ENCODE measurements at places on chromosomes 5 and 9.

GRCh38 chr9:99533421-99533820, 288.3 kb upstream of the NR4A3 start:
- DNase-seq = no peak

DNA sequence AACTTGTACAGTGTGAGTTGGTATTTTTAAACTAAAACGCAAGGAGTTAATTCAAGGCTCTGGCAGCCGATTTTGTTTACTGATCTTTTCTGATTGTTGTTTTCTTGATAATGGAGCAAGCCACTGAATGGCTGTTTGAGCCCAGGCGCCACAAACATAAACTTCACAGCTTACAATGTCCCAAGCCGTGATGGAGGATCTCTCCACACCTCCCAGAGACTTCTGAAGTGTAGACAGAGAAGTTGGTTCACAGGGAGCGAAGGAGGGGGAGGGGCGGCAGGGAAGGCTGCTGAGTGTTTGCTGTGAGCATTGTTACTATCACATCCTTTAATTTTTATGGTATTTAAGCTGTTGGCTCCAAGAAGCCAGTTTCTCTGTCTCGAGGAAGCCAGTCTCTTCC, 14.7 kb downstream of the ISL1 start:
- DNase-seq = no peak

DNA sequence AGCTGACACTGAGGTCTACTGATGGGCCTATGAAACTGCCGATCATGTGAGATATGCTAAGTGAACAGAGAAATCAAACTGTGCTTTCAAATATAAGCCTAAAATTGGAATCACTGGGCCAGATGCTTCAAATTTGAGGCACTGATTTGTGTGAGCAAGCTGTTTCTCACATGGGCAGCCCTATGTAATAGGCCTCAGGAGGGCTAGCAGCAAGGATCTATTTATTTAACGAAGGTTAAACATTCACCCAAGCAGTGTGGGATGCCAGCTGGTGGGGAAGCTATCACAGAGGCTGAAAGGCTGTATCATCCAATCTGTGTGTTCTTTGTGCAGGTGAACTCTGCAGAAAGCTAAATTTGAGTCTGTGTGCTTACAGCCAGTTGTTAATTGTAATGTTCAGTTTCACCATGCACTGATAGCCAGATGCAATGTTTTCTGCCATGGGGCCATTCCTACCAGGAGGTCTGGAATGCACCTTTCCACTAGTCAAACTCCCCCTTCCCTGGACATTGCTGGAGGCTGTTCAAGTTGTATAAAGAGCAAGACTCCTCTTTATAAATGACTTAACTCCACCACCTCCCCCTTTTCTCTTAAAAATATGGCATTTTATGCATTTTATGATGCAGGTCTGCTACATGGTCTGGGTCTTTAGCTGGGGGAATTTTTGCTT, 228.9 kb downstream of the SH3GL2 start:
- DNase-seq = no peak

- no peak for DNase-seq
Measured at GRCh38 chr5:110017854-110018253, 328.1 kb downstream of the MAN2A1 start.

- no peak for DNase-seq
Measured at GRCh38 chr5:40089269-40089668, 590.4 kb upstream of the PTGER4 start.

GRCh38 chr9:125982798-125983406, 235.7 kb downstream of the PBX3 start:
- DNase-seq = no peak

DNA sequence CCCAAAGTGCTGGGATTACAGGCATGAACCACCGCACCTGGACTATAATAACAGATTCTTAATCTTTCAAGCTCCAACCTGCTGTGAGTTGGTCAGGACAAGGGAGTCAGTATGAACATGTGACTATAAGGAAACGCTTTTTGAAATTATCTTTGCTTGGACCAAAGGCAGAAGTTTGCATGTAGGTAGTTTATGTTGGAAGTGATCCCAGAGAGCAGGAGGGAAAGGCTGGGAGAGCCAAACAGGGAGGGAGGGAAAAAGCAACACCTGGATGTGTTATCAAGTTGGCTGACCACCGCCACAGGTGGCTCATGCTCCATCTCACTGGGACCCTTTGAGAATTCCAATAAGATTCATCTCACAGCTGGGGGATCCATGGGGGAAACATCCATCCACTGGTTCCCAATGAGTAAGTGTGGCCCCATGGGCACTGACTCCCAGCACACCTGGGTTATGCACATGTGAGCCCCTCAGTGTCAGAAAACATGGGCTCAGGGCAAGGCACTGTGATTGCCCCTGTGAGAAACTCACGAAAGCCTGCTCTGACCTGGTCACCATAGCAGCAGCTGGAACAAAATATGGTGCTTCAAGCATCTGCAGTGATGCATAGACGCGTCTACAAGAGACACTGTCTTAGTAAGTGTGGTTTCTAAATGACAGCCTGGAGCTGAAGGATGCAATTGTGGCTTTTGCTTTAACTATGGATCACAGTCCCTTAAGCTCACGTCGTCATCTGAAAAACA, 62.1 kb downstream of the ARSB start:
- no peak for DNase-seq

DNA sequence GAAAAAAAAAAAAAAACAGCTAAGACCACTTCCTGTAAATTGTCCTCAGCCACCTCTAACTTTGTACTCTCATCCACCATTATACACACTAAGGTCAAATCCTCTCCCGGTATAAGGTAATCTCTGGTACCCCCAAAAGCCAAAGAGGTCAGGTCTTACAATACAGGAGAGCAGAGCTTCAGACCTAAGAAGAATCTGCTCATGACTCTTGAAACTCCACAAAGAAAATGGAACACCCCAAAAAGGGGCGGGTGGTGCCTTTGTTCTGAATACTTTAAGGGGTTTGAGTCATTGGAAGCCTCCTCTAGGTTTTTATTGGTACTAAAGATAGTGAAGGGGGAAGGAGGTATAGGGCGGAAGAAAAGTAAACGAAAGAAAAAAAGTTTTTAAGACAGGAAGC, 69.8 kb downstream of the COL15A1 start:
- peak; percentile 31 for DNase-seq

DNA sequence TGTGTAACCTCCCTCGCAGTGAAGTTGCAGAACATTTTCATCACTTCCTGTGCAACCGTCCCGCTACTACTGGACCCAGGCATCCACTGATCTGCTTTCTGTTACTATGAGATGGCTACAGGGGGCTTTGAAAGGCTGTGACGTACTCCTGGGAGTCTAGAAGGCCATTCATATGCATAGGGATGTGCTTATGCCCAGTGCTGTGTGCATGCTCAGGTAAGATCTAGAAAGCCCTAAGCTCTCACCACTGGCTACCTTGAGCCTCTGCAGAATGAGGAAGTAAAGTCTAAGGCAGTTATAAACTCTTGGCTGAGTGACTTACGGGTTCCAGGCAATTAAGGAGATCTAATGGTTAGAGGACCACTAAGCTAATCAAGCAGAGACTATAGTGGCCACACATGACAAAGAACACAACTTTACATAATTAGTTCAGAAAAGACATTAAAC, 11.8 kb downstream of the HNRNPAB start:
- no peak for DNase-seq

GRCh38 chr5:139403787-139404483, at the start of gene SPATA24:
SPATA24 (minus strand) TSS chr5:139404089; CDS start chr5:139404060, 29 bp downstream.
- peak; percentile 99 for DNase-seq

DNA sequence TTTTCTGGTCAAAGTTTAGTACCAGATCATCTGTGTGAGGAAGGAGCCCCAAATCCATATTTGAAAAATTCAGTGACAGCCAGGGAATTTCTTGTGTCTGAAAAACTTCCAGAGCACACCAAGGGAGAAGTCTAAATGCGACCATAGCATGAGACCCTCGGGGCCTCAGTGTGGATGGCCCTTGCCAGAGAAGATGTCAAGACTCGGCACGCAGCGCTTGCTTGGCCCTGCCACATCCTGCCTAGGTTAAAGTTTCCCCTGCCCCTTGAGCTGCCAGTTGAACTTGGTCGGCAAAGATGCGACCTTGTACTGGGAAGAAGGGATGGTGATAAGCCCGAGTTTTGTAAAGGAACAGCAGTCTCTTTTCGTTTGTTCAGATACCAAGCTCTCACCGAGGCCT, 65.8 kb downstream of the IL31RA start:
- DNase-seq = no peak

DNA sequence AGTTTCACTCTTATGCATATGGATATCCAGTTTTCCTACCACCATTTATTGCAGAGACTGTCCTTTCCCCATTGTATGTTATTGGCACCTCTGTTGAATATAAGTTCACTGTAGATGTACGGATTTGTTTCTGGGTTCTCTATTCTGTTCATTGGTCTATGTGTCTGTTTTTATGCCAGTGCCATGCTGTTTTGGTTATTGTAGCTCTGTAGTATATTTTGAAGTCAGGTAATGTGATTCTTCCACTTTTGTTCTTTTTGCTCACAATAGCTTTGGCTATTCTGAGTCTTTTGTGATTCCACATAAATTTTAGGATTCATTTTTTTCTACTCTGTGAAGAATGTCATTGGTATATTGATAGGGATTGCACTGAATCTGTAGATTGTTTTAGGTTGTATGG, 26.1 kb upstream of the CCNB1 start:
- no peak for DNase-seq

- DNase-seq = no peak
Measured at GRCh38 chr5:8341406-8341805, 472.5 kb downstream of the MTRR start.

DNA sequence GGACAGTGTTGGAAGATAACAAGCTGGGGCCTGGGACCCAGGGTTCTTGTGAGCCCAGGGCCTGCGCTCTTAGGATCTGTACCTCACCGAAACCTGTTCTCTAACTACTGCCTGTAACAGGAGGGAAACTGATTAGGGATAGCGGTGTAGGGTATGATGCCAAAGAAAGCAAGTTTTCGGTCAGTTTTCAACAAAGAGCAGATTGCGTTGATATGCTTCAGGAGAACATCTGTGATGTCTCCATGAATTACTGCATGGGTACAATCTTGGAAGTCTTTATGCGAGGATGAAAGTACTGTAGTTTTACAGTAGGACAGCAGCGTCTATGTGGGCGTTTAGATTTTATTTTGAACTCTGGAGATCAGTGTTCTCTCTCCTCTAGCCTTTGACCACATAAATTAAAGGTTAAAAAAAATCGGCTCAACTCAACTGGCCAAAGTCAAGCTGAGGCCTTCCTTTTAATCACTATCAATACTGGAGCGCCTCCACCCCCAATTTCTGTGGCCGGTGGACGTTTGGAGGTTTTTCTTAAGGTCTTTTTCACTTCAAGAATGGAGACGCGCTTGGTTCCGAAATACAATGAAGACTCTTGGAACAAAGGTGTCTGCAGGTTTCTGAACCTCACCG, 3.0 kb downstream of the NFIL3 start:
- DNase-seq = no peak

DNA sequence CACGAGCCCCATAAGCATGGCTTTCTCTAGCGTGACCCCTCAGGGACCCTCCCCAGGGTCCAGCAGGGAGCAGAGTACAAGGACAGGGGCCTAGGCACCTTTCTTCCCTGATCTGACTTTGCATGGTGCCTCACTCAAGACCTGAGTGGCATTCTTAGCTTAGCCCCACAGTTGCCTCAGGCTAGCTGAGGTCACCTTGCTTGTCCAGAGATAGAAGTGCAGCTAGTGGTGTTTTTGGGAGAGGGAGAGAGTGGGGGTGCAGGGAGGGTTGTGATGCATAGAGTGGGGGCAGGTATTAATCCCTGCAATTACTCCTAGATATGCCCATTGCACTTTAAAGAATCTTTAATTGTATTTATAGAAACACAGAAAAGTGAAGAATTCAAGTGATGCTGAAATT, 8.4 kb upstream of the TRIO start:
- DNase-seq = no peak

- DNase-seq = no peak
Measured at GRCh38 chr5:109225716-109226625, 183.8 kb downstream of the PJA2 start.

DNA sequence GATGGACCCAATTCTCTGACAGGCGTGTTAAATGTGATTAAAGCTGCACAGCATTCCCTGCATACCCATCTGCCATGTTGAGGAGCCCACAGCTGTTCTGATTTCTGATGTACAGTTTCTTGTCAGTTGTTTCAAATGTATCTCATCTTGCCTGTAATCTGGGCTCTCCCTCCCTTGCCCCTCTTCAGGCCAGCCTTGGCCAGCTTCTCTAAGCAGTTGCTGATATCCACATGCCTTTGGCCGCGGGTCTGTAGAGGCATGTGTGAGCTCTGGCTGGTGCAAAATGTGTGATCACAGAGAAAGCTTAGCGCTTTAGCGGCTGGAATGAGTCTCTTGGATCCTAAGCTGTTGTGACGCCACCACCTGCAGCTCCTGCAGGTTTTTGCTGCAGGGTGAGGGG, 332.0 kb downstream of the MLLT3 start:
- no peak for DNase-seq

All from activated CD4-positive, alpha-beta T cell treated with anti-CD3 and anti-CD28 coated beads for 48 hours (primary cell).